ENCODE measurements at places on chromosomes 1 and 21.

GRCh38 chr1:167121375-167122120 is 27.7 kb downstream of the STYXL2 start:
- peak; percentile 44 for DNase-seq

DNA sequence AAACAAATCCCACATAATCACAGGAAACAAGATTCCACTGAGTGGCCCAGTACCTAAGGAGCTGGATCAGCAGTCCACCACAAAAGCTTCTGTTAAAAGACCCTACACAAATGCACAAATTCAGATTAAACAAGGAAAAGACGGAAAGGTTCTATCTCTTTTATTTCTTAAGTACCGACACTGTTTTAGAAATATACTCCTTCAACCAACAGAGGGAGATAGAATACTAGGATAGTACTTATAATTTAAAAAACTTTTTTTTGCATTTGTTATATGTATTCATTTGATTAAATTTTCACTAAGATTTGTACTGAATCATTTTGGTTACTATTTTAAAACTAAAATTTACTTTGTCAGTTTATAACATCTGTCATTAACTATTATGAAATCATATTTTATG is 12.5 kb downstream of the CDC7 start:
- DNase-seq: peak; percentile 67

DNA sequence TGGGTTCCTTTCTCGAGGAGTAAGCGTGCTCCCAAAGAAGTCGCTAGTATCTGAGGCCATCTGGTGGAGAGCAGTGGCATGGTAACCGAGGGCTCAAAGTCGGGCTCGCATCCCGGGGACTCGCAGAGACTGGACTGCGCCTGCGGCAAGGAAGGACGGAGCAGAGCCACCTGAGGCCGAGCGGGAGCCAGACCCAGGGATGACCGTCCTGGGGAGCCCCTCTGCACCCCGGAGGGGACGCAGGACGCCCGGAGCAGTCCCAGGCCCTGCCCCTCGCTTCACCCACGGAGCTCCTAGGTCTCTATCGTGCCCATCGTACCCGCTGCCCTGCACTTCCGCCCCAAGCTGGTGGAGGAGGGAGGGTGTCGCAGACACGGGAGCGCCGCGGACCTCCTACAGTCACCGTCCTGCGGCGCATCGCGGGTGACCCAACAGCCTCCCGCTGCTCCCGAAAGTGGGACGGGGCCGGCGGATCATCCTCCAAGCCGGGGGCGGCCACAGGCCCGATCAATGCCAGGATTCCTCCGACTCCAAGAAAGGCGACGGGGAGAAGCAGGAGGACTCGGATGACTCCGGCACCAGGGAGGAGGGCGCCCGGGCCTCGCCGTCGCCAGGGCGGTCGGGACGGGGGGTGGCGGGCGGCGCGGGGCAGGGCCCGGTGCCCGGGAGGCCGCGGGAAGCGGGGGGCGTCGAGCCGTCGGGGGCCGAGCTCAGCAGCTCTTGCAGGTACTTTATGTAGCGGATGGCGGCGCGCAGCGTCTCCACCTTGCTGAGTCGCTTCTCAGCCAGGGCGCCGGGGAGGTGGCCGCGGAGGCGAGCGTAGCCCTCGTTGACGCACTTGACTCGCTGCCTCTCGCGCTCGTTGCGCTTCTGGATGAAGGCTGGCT is 2.3 kb upstream of the CACNA1S start:
- peak; percentile 97 for DNase-seq

- no peak for DNase-seq
These were observed 51.7 kb downstream of the COL18A1 start for GRCh38 chr21:45456584-45457160.

DNA sequence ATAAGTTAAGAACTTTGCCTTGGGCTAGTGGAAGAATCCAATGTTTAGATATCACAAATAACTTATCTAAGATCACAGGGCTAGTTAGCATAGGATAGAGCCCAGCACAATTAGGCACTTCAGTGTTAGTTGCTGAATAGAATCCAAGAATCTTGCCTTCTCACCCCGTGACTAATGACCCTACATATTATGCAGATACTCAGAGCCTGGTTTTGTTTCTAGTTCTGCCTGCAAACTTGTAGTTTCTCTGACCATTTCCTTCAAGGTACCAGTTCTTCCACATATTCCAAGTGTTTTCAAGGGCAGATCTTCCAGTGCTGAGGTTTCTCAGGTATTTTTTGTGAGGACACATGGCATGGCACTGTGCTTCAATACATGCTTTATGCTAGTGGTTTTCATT is 239.3 kb downstream of the KCNK2 start:
- peak; percentile 11 for DNase-seq

GRCh38 chr1:205037539-205037938 is 5.5 kb upstream of the CNTN2 start:
- no peak for DNase-seq

DNA sequence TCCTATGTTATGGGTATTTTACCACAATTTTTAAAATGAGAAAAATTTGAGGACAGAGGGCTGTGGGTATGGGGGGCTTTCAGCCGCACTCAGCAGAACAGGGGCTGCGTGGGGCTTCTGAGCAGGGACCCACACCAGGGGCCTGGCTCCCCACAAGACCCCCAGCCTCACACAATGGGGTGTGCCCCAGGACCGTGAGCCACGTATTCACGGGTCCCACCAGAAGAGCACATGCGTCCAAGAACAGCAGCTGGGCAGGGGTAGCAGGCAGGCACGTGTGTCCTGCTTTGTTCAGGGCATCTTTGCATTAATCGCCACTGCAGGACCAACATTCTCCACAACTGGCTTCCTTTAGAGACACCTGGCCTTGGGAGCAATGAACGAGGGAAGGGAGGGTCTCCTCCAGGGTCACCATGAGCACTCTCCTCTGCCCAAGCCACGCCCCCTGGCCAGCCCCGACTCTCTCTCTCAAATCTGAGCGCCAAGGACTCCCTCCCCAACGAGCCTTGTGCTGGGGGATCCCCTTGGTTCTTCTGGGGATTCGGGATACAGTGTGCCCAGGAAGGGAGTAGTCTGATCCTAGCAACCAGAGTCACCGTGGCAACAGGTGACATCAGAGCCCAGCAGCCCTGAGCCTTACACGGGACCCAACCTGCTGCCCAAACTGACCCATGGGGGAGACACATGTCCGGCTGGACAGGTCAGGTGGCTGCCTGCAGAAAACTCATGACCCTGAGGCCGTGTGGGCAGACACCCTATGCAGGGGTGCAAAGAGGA is 7.4 kb upstream of the ARF1 start:
- DNase-seq: no peak

DNA sequence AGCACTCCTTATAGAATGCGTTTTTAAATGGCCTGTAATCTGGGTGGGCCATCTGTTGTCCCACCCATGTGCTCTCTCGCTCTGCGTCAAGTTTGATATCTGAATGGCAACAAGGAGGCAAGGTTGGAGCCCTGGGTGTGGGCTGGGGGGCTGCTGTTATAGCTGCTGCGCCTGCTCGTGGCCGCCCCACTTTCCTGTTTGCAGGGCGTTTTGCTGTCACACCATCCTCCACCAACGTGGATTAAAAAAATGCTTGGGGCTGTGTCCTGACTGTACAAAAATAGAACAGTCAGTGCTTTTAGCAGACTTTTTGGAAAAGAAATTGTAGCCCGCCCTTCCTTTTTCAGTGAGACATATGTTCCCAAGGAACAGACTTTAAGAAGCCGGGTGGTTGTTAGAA is 25.4 kb downstream of the UMODL1 start:
- DNase-seq: peak; percentile 43

- DNase-seq: no peak
These were observed 177.8 kb downstream of the SIPA1L2 start for GRCh38 chr1:232452117-232452516.
